ENCODE measurements at places on chromosomes 7 and 10.

DNA sequence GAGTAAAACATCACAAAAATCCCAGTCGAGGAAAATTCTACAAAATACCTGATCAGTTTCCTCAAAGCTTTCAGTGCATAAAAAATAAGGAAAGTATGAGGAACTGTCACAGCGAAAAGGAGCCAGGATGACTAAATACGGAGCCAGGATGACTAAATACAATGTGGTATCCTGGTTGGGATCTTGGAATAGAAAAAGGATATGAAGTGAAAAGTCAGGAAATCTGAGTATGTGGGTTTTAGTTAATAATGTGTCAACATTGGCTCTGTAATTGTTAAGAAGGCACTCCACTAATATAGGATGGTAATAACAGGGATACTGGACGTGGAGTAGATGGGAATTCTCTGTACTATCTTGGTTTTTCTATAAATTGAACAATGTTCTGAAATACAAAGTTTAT is 175.5 kb downstream of the SUGCT start:
- DNase-seq: no peak

DNA sequence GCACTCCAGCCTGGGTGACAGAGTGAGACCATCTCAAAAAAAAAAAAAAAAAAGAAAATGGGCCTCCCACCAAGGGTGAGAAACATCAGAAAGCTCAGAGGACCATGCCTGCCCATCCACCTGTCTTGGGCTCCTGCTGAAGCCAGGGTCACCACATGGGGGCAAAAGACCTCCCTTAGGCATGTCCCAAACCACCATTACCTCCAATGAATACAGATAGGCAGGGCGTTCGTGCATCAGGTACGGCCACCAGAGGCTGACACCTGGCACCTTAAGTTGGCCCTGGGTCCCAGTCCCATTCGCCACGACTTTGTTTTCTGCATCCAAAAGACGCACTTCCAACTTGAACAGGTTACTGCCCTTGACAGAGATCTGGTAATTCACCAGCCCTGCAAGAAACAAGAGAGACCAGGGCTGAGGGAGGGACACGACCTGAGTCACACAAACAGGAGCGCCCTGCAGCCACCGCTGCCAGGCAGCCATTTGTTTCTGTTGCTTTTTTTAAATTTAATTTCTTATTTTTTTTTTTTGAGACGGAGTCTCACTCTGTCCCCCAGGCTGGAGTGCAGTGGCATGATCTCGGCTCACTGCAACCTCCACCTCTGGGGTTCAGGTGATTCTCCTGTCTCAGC is 6.1 kb downstream of the GUSB start:
- no peak for DNase-seq

DNA sequence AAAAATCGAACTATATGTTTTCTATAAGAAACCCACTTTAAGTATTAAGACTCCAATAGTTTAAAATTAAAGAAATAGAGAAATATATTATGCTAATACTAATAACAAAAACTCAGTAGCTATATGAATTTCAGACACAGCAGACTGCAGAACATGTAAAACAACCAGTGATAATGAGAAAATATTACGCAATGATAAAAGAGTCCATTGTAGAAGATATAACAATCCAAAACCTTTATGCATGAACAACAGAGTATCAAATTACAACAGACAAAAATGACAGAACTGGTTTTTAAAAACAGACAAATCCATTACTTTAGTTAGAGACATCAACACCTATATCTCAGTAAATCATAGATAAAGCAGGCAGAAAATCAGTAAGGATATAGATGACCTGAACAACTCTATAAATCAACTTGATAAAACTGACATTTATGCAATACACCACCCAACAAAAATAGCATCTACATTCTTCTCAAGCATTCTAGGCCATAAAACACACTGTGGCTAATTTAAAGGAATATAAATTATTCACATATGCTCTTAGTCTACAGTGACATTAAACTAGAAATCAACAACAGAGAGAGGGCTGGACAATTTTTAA is 669.5 kb upstream of the GHITM start:
- no peak for DNase-seq

- DNase-seq: peak; percentile 38
Observed at GRCh38 chr7:141702047-141702567, at the start of gene DENND11. Gene DENND11, minus strand, starts transcription at chr7:141702166. Its CDS starts 13 bp downstream, at chr7:141702153.

GRCh38 chr7:1700536-1701333 is 30.7 kb downstream of the ELFN1 start:
- DNase-seq: no peak

DNA sequence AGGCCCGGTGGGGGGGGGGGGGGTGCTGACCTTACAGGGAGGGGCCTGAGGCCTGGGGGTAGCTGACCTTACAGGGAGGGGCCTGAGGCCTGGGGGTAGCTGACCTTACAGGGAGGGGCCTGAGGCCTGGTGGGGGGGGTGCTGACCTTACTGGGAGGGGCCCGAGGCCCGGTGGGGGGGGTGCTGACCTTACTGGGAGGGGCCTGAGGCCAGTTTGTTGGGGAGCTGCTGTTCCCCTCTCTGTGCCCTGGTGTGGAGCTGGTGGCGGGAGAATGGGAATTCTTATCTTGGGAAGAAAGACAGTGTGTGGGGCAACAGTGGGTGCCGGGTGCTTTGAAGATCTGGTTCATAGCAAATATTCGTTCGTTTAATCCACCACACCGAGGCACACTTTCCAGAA is 46.6 kb upstream of the CFAP46 start:
- DNase-seq: no peak

DNA sequence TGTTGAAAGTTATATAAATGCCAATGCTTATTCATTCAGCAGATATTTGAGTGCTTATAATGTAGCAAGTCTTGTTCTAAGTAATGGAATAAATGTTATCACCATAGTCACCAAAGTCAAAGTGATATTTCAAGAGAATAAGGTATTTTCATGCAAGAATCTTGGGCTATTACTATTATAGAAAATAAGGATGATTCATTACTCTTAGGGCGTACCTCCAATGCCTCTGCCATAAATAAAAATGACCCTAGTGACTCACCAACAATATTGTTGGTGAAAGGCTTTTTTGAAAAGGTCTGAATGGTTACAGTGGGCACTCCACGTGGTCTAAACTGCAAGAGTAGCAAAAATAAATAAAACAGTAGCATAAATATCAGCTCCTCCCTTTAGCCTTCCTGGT is 68.4 kb downstream of the RALA start:
- DNase-seq: no peak

DNA sequence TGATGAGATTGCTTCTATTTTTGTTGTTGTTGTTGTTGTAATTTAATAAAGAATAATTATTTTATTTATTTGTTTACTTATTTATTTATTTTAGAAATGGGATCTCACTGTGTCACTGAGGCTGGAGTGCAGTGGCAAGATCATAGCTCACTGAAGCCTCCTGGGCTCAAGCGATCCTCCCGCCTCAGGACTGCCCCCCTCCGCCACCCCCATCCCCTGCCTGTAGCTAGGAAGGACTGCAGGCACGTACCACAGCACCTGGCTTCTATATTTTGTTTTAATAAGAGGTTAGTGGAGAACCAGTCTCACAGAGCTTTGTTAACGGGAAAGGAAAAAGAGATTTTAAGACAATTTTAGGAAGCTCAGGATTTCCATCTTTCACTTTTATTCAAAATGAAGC is 19.5 kb upstream of the SMC3 start:
- no peak for DNase-seq

DNA sequence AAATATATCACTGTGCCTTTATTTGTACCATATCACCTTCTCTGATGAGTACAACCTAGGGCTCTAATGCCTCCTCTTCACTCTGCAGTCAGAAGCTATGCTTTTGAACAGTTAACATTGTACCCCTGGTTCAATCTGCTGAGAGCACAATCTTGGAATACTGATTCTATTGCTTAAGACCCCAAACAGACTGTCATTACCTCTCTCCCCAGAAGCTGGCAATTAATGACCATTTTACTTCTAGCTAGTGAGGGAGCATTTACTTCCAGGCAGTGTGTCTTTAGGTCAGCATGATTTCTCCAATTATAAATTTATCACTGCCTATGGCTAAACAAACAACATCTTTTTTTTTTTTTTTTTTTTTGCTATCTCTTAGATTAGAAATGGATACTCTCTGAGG is 36.0 kb upstream of the SPOCK2 start:
- no peak for DNase-seq

DNA sequence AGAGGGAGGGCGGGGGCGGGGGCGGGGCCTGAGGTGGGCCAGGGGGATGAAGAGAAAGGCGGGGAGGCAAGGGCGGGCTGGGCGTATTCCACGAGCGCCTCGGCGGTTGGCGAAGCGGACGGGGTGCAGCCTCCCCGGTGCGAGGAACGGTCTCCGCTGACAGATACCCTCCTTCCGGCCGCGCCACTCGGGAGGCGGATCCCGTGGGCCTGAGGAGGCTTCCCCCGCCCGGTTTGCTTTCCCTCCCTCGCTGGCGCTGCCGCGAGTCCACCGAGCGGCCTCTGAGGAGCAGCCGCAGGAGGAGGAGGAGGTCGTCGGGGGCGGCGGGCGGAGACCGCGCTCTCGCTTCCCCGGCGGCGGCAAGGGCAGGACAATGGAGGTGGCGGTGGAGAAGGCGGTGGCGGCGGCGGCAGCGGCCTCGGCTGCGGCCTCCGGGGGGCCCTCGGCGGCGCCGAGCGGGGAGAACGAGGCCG is at the start of gene TRIM24:
TSS of gene TRIM24 (plus strand) at position 84 of the 473 bp plus-strand sequence. CDS start at position 374, 290 bp downstream.
- DNase-seq: no peak

DNA sequence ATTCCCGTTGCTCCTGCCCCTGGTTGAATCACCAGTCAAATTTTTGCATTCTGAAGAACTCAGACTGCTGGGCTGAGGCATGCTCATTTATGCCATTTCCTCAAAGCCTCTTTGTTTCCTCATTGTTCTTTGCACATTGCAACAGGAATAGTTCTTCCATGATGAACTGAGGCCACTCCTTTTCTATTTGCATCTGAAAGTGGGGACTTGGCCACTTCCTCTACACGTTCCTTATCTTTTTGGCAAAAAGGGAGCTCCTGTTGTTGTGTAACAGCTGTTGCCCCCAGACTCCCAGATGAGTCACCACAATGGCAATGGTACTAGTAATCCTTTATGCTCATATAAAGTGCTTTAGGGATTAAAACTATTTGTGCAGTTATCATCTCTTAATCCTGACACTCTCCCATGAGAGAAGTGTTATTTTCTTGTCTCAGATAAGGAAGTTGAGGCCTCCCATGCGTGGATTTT is 20.1 kb upstream of the ITPRID1 start:
- DNase-seq: no peak

DNA sequence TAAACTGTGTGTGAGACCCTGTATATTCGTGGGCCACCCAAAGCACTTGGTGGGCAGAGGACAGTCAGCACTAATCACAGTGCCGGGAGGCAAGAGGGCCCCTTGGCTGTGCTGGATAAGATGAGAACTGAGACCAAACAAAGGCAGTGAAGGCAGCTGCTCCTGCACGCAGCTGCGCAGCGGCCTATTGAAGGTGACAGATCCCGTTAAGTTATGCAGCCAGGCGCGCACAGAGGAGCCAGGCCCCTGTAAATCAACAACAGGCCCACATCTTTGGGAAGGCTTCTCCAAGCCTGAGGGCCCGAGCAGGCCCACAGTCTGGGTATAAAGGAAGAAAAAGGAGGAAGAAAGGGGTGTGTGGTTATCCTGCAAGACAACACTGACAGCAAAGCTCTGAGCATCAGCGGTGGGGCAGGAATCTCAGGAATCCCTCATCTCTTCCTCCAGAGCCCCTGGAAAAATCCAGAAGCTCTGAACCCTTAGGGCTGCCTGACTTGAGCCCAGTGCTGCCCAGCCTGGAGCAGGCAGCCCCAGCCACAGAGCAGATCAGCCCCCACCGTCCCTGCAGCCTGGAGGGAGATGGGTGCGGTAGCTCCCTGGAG is 154.2 kb downstream of the ARHGAP12 start:
- no peak for DNase-seq

GRCh38 chr7:116534790-116535189 is 10.0 kb downstream of the CAV1 start:
- no peak for DNase-seq

- DNase-seq: peak; percentile 25
Observed at GRCh38 chr10:50538555-50539398, 85.0 kb downstream of the SGMS1 start.

DNA sequence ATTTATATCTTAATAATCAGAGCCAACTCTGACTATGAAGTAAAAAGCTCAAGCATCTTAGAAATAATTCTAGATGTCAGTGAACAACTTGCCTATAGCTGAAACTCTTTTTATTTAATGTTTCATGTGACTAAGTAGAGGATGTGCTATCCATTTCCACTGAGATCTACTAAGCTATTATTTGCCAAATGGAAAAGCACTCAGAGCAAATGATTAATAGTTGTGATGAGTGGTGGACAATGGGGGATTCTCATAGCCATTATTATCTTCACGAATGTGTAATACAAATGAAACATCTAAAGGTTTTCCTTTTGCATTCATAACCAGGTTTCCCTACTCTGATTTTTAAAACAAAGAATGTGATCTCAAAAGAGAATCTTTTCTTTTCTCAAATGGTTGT is 126.6 kb upstream of the GNAI1 start:
- no peak for DNase-seq

- DNase-seq: no peak
Observed at GRCh38 chr7:89027781-89028180, 232.2 kb upstream of the TEX47 start.

- no peak for DNase-seq
Observed at GRCh38 chr7:5437348-5437892, 13.8 kb upstream of the TNRC18 start.

DNA sequence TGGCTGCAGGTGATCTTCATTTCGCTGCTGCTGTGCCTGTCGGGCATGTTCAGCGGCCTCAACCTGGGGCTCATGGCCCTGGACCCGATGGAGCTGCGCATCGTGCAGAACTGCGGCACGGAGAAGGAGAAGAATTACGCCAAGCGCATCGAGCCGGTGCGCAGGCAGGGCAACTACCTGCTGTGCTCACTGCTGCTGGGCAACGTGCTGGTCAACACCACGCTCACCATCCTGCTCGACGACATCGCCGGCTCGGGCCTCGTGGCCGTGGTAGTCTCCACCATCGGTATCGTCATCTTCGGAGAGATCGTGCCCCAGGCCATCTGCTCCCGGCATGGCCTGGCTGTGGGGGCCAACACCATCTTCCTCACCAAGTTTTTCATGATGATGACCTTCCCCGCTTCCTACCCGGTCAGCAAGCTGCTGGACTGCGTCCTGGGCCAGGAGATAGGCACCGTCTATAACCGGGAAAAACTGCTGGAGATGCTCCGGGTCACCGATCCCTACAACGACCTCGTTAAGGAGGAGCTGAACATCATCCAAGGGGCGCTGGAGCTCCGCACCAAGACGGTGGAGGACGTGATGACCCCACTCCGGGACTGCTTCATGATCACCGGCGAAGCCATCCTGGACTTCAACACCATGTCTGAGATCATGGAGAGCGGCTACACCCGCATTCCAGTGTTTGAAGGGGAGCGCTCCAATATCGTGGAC is 1.3 kb downstream of the CNNM2 start:
- no peak for DNase-seq

- DNase-seq: no peak
Observed at GRCh38 chr7:64870656-64871055, 32.4 kb upstream of the ZNF273 start.
